ENCODE measurements at places on chromosomes 13 and 19. TPM values are rescaled to one million over a fixed set of nuclear protein-coding genes. Genes with fewer than 3 reads are reported as not detected.

GRCh38 chr13:100652510-100652909 lies 22.1 kb downstream of the TMTC4 start:
- no peak for DNase-seq

DNA sequence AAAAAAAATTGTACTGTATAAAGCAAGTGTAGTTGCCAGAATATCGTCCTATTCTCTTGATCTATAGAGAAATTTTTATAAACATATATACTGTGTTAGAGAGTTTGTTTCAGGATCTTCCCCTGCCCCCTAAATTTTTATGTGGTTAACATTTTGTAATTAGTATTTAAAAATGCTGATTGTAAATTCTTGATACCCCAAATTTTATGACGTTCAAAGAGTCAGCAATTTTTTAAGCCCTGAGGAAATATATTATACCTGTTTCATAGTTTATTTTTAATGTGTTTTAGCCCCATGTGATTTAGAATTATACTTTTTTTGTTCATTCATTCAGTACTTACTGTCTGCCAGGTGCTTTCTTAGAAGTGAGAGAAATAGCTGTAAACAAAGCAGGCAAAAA lies 7.3 kb upstream of the KCTD4 start:
- DNase-seq, result no peak

GRCh38 chr13:42174344-42175162 lies 97.4 kb upstream of the AKAP11 start:
- DNase-seq, result no peak

DNA sequence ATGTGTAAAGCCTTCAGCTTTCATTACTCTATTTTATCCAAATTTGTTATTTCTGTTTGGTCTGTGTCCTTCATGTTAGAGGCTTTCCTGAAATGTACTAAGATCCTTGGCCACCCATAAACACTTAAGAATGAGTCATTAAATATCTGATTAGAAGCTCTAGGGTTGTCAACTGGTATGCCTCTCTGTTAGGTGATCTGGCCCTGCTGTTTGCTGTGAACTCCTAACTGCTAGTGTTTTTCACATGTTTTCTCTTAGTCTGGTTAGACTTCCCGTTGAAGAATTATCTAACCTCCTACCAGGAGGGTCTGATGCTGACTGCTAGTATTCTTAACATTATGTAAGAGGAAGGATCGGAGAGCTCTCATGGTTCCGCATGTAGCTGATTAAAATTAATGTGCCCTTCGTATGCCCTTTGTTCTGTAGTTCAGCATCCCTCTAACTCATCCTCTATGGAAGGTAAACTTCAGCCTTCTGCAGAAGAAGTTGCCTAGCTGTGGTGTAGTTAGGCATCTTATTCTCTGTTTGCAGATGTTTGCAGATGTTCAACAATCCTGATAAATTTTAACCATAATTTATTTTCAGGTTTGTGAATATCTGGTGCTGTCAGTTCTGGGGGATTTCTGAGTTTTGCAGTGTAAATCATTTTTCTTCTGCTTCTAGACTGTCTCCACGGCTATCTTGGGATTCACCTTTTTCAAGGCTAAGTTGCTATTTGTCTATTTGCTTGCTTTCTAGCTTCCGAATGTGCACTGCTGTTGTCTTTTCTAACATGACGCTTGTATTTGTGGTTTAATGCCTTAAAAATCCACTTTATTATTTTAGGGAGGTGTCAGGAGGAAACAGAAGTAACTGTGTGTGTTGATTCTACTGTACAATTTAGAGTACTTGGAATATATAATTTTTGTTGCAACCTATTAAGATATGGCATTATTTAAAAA lies 207.2 kb upstream of the SPRY2 start:
- DNase-seq, result no peak

GRCh38 chr19:33465371-33465770 lies 56.2 kb downstream of the PEPD start:
- DNase-seq, result peak; percentile 57

DNA sequence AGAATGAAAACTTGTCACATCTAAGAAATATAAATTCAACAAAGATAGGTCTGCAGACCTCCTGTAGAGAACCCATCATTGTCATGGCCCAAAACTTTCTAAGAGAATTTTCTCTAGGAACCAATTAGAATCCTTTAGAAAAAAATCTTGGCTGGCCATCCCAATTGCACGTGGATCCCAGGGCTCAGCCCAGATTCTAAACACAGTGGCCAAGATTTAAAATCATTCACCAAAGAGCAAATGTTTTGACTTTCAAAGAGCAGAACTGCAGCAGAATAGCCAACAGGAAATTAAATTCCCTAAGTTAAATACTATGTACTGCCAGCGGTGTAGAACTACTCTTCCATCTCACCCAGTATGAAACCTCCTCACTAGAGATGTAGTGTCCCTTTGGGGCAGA lies 21.3 kb downstream of the IPO5 start:
- DNase-seq, result no peak

DNA sequence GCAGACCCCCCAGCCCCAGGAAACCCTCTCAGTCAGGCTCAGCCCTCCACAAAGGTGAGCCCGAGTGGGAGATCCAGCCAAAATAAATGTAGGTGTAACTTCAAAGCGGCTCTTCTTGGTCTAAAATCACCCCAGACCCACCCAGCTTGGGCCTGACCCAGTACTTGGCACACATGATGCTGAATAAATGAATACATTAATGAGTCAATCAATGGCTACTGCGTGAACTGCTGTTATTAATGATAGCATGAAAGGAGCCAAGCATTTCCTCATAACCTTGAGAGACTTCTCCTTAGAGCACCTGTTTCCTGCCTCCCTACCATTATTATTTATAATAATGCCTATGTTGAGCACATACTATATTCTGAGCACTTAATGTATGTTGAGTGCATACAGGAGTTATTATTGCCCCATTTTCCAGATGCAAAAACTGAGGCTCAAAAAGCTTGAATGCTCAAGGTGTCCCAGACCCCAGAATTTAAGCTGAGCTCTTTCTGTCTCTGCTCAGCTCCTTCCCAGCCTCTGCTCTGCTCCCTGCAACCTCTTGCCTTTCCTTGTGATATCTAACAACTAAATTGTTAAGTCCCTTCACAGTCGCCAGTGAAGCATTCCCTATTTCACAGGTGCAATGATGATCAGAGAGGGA lies 4.3 kb downstream of the NOTCH3 start:
- DNase-seq, result no peak

The CYSLTR2 gene
- total RNA-seq, result 9.8 TPM

The TEX29 gene
- not detected for total RNA-seq

The FOXA3 gene
- not detected for total RNA-seq

Data from Right ventricle myocardium inferior (tissue), 1 donor.